NCI-H1105 (cell line): ENCODE measurements at places on chromosomes 2 and 18.
A peak's percentile ranks its signal among the peaks of the same experiment; 100 is the strongest.

DNA sequence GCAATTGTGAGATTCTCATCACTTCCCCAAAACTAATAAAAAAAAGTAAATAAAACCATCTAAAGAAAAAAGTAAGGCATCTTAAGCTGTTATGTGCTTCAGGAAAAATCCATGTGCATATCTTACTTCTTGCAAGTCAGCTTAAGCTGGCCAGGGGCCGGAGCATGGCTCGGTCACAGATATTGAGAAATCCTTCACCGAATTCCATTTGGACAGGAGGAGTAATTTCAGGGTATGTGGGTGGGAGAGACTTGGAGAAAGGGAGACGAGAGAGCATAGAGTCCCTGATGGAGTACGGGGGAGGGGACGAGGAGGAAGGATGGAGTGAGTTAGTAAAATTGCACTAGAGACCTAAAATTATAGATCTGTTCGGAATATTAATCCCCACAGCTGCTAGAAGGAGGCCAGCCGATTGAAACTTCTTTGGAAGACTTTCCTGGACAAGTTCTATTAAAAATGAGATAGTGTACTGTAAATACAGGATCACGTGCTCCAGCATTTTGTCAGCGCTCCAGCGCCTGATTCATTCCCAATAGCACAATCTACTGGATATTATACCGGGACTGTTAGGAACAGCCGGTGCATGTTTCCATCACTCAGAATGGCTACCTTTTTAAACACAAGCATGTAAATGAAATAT is 438.5 kb downstream of the ZNF516 start:
- DNase-seq: no peak

DNA sequence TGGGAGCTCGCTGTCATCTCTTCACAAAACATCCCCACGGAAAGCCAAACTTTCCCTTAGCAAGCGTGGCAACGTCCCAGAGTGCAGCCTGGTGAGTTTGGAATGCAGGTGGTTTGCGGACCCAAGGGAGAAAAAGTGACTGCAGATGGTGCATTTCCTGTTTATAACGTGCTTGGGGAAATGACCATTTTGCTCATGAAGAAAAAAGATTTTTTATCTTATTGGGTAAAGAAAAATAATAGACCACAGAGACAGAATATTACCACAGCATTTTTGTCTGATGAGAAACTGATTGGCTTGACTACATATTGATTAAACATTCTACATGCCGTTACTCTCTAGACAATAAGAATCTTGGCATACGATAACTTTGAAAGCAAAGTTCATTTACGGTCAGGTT is 136.5 kb downstream of the COPS8 start:
- DNase-seq: no peak

DNA sequence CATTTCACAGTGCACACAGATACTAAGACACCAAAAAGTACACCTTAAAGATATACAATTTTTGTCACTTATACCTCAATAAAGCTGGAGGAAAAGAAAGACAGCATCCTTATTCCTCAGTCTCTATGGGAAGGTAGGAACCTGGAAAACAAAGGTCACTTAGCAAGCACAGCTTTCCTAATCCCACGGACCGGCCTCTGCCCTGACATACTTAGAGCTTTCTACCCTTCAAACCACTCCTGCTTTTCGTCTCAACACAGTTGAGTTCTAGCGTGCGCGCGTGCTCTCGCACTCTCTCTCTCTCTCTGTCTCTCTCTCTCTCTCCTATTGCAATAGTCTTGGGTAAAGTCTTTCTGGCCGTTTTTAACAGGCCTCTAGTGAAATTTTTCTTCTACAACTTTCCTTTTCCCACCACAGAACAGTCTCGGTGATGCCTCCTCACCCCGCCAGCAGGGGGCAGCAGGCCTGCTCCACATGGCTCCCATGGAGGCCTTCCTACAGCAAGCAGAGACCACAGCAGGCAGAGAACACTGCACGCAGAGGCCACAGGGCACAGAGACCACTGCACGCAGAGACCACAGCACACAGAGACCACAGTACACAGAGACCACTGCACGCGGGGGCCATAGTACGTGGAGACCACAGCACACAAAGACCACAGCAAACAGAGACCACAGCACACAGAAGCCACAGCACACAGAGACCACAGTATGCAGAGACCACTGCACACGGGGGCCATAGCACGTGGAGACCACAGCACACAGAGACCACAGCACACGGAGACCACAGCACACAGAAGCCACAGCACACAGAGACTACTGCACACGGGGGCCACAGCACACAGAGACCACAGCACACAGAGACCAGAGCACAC is 106.9 kb downstream of the FBXO15 start:
- peak; percentile 6 for DNase-seq

DNA sequence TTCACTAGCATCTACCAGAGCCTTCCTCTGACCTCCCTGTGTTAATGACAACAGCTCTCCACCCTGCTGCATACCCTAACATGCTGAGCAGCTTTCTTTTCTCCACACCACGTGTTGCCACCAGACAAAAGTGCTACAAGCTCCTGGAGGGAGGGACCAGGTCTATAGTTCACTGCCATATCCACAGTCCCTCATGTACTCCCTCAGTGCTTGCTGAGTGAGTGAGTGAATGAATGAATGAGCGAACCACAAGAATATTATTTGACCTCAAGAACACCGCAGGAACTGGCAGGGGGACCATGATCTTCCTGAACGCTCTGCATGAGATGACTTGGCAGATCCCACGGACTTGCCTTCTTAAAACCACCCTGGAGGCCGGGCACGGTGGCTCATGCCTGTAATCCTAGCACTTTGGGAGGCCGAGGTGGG is 47.4 kb upstream of the CAB39 start:
- no peak for DNase-seq

DNA sequence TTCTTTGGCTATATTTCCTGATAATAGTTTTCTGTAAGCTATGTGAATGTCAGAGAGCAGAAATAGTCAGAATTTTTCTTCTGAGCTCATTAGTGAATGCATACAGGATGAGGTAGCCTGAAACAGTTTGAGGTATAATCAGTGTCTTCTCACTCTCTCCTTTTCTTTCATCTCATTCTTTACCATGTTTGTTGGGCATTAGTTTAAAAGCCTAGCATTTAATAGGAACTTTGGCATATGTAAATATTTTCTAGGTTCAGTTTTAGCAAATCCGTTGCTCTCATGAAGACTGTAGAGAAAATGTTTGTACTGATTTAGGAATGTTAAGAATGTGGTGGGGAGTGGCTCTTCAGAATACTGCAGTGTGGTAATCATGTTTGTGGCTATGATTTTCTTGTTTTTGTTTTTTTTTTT is 119.4 kb downstream of the PARD3B start:
- DNase-seq: no peak

DNA sequence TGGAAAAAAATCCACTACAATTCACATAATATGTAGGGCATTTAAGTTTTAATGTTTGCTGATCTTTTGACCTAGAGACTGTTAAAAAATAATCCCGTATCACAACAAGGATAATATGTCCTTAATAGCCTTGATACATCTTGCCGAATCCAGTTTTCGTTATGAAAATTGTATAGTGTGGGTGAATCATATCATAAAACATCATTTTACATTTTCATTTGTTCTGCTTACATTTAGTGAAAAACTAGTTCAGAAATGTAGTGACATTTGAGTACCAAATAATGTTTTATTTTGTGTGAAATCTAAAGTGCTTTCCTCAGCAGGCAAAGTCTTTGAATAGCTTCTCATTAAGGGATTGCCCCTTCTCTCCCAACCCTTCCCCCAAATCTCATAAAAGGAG is 1.9 kb downstream of the AFTPH start:
- no peak for DNase-seq

- DNase-seq: peak; percentile 14
Measured at GRCh38 chr2:48312126-48312525, 217.8 kb upstream of the STON1 start.

- DNase-seq: no peak
Measured at GRCh38 chr2:72109291-72109690, 38.4 kb downstream of the CYP26B1 start.

- no peak for DNase-seq
Measured at GRCh38 chr2:220580113-220580512, 952.7 kb downstream of the SLC4A3 start.

DNA sequence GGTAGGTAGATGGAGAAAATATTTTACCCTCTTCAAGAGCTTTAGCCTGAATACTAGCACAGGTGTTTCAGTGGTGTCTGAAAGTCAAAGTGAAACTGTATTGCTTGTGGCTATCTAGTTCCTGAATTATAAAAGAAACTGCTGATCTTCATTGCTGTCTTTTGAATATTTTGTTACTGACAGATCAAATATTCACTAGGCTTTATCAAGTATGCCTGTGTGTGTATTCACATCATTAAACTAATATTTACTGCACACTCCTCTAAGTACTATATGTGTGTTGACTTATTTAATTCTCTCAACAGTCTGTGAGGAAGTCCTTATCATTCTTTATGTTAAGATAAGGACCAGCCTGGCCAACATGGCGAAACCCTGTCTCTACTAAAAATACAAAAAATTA is 139.6 kb downstream of the SOCS6 start:
- DNase-seq: no peak

DNA sequence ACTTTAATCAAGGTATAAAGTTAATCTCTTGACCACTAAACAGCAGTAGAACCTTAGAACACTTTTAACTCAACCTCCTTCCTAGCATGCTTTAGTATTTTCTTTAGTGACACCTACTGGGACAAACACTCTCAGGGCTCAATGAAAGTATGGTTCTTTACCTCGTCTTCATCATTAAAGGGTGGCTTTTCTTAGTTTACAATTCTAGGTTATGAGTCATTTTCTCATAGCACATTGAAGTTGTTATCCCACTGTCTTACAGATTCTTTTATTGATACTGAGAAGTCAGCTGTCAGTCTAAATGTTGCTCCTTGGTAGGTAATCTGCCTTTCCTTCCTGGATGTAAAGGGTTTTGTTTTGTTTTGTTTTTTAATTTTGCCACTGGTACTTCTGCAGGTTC is 38.0 kb downstream of the SIGLEC15 start:
- DNase-seq: no peak

- no peak for DNase-seq
Measured at GRCh38 chr2:129673234-129673633, 306.2 kb upstream of the RAB6C start.

GRCh38 chr2:129069875-129070594 is 751.4 kb upstream of the HS6ST1 start:
- DNase-seq: no peak

GRCh38 chr2:61993422-61994024 is 88.0 kb downstream of the COMMD1 start:
- no peak for DNase-seq

DNA sequence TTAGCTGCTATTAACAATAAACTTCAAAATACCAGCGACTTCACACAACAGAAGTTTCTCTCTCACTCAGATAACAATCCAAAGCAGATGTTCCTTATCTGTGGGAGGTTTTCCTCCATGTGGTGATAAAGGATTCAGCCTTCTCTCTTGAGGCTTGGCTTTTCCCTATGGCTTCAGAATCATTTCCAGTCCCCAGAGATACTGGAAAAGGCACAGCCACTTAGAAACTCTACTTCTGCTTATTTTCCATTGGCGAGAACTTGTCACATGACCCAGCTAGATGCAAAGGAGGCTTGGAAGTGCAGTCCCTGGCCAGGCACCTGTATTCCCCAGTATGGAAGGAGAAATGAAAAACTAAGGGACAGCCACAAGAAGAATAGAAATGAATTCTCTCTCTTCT is 344.8 kb downstream of the MTX2 start:
- no peak for DNase-seq

- DNase-seq: peak; percentile 63
Measured at GRCh38 chr18:6729247-6730091, at the start of gene ARHGAP28. ARHGAP28 (plus strand) TSS chr18:6729716; CDS start chr18:6729822, 106 bp downstream.

DNA sequence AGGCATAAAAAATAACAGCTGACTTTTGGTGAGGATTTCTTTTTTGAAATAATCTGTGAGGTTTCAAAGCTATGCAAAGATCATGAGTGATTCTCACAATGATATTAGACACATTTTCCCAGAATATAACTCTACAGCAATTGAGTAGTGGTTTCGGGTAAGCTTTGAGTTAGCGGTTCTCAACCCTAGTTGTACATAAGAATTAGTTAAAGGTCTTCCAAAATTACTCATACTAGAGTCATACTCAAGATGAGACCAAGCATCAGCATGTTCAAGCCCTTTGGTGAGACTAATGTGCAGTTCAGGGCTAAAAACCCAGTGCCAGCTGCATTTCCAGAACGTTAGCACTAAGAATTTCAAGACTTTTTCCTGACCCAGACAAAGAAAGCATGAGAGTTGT is 31.1 kb downstream of the DSG4 start:
- no peak for DNase-seq

DNA sequence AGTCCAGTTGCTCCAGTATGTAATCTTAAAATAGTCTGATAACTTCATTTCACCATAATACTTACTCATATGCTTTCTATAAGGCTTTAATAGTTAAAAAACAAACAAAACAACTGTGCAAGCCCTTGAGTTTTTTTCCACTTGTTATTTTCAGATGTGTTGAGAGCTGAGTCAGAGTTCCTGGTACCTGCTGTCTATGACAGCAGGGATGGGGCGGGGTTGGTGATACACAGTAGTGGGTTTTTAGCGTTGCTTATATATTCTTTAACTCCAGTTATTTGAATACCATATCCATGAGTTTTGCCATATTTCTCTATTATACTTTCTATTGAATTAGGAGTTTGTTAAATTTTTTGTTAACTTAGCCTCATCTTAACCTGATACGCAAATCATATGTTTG is 5.0 kb downstream of the NAPG start:
- no peak for DNase-seq

DNA sequence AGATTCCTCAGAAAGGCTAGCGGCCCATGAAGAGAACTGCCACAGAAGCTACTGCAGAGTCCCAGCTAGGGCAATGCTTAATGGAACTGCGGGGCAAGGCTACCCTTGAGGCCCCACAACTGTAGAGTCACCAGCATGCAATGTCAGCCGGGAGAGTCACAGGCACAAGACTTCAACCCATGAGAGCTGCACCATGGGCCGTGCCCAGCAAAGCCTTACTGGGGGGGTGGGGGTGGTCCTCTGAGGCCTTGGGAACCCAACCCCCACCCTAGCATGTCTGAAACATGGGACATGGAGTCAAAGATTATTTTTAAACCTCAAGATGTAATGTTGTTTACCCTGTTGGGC is 20.2 kb downstream of the DPP4 start:
- no peak for DNase-seq

- DNase-seq: no peak
Measured at GRCh38 chr2:120203251-120204021, 19.8 kb downstream of the TMEM185B start.

GRCh38 chr2:143758629-143759330 is 629.6 kb downstream of the ARHGAP15 start:
- DNase-seq: no peak

- DNase-seq: no peak
Measured at GRCh38 chr2:29747786-29748470, 173.5 kb downstream of the ALK start.

GRCh38 chr2:18117592-18117991 is 239.1 kb downstream of the KCNS3 start:
- DNase-seq: no peak

DNA sequence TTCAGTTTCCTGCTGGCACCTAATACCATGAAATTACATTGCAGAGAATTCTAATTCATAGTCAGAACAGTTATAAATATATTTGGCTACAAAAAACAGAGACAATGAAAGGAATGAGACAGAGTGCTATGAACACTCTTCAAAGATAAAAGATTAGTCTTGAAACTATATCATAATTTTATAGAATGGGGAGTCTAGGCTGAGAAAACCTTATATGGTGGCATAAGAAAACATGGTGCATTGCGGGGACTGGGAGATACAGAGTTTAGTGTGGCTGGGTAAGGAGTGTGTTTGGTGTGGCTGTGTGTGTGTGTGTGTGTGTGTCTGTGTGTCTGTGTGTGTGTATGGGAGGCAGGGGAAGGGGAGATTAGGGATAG is 64.5 kb upstream of the CTLA4 start:
- no peak for DNase-seq

- no peak for DNase-seq
Measured at GRCh38 chr2:54903736-54904554, 146.3 kb downstream of the RTN4 start.
